ENCODE measurements at places on chromosomes 11 and 22.

- peak; percentile 23 for DNase-seq
Observed at GRCh38 chr22:23565915-23566704, 14.0 kb downstream of the IGLL1 start.

DNA sequence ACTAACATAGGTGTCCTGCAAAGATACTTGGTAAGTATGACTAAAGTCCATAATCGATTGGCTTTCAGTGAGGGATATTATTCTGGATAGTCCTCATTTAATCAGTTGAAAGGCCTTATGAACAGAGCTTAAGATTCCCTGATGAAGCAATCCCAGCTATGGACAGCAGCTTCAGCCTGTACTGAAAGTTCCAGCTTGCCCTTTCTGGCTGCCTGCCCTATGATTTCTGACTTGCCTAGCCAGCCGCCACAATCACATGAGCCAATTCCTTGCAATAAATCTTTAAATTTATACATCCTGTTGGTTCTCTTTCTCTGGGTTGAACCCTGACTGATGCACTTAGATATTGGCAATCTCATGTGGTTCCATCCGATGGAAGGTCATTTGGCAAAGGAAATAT lies 759.0 kb upstream of the API5 start:
- peak; percentile 5 for DNase-seq

- DNase-seq, result no peak
Observed at GRCh38 chr22:40685406-40685805, 6.1 kb downstream of the MCHR1 start.

DNA sequence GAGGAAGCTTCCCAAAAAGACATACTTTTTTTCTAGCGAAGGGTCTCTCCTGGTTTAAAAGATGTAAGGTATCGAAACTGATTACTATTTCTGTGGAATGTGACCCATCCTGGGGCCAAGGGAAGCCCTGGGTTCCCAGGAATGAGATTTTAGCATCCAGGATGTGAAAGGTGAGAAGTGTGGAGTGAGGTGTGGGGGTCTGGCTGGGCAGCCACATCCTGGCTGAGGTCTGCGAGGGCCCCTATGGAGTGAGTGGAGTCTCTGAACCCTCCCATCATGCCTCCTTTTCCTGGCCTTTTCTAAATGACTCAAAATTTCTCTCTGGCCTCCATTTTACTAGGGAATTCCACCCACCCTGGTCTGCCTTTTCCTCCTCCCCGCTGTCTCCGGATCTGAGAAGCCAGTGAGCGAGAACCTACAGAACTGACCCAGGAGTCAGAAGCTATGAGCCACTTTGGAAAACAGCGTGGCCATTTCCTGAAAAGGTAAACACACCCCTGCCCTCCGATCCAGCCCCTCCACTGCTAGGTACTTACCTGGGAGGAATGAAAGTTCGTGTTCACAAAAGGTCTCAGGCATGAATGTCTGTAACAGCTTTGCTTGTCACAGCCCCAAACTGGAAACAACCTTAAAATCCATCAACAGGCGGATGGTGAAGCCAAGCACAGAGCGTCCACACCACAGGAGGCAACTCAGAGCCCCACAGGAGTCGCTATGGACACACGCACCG lies 27.7 kb upstream of the SHANK2 start:
- no peak for DNase-seq

GRCh38 chr11:93295921-93296575 lies 34.5 kb upstream of the DEUP1 start:
- DNase-seq, result no peak

DNA sequence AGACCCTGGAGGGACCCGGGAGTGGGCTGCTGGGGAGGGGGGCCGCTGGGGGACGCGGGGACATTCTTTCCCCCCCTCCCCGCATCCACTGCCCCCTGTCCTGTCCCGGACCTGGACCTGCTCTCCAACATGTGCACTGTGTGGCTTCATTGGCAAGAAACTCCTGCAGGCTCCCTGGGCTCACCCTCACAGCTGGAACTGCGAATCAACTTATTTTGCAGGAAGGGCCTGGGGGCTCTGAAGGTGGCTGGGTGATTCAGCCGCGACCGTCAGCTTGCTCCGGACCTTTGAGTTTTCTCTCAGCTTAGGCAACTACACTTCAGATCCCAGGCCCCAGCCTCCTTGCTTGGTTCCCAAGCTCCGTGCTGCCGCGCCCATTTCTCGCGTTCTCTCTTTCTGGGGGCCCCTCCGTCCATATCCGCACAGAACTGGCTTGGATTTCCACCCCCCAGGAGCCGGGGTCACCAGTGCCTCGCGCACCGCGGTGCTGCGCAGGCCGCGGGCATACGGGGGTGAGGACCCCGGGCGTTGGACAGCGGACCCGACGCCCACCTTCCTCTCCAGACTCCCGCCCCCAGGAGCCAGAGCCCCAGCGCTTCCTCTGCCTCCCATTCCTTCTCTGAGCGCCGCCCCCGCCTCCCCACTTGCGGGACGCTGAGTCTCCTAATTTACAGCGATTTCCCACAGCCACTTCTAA lies 471 bp upstream of the AHNAK start:
- peak; percentile 57 for DNase-seq

DNA sequence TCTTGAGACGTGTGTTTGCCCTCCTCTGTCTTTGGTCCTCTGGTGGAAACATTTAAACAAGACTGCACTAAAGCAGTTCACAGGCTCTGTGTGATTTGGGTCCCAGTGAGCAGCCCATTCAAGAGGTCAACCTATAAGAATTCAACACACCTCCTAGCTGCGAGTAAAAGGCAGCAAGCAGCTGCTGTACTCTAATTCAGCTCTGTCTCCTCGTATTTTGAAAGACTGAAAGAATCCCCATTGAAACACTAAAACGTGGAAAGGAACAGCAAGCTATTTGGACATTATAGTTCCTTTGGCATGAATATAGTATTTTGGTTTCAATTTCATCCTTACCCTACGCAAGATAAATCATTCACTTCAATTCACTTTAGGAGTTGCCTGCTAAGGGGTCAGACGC lies 1046.7 kb downstream of the DLG2 start:
- DNase-seq, result no peak

DNA sequence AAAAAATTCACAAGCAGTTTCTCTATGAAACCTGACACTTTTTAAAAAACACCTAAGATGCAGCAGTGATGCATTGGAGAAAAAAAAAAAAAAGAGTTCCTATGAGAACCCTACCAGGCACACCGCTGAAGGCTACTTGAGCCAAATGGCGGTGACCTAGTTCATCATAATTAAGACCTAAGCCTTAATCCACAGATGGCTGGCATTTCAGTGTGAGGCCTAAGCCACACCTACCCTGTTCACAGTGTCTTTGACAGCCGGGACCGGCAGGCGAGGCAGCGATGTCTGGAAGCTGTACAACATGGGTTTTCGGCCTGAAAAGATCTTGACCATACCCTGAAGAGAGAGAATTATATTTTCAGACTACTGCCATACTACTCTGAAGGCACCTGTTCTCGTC lies 38.0 kb downstream of the CPT1A start:
- DNase-seq, result no peak

- peak; percentile 33 for DNase-seq
Observed at GRCh38 chr11:11229647-11230046, 123.4 kb downstream of the CSNK2A3 start.

GRCh38 chr11:73598719-73599379 lies 937 bp upstream of the FAM168A start:
- DNase-seq, result no peak

- DNase-seq, result no peak
Observed at GRCh38 chr22:50678218-50678650, 5.6 kb downstream of the SHANK3 start.

GRCh38 chr11:104529906-104530305 lies 366.0 kb upstream of the PDGFD start:
- DNase-seq, result no peak

DNA sequence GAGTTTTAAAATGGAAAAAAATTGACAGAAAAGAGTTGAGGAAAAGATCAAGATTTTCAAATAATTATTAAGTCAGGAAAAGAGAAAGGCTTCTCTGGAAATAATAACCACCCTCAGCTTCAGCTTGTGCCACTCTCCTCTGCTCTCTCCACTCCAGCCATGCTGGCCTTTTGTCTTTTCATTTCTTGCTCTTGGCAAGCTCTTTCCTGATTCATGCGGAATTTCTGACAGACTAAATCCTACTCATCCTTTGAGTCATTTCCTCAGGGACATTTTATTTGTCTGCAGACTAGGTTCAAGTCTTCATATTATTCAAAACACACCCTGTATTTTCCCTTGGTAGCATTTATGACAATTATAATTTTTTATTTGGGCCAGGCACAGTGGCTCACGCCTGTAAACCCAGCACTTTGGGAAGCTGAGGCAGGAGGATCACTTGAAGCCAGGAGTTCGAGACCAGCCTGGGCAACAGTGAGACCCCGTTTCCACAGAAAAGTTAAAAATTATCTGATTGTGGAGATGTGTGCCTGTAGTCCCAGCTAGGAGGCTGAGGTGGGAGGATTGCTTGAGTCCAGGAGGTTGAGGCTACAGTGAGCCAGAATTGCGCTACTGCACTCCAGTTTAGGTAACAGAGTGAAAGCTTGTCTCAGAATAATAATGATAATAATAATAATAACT lies 7.8 kb upstream of the P4HA3 start:
- DNase-seq, result peak; percentile 76

GRCh38 chr22:23089633-23090456 lies 19.5 kb downstream of the GNAZ start:
- DNase-seq, result no peak

- DNase-seq, result no peak
Observed at GRCh38 chr11:95346265-95346664, 115.3 kb upstream of the SESN3 start.

DNA sequence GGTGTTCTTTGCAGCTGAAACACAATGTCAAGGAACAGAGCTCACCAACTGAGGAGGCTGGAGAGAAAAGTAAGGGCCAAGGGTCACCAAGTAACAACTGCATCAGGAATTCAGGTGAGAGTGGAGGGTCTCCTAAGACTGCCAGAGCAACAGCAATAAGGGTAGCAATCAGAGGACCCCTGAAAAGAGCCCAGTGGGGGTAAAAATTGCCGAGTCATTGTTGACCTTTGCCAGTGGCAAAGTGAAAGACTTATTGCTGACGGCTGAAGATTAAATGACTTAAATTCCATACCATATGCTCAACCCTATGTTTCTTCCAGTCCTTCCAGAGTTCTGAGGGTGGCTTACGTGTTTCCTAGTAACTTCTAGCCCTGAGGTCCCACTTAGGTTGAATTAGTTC lies 51.9 kb upstream of the ARHGAP42 start:
- DNase-seq, result no peak

DNA sequence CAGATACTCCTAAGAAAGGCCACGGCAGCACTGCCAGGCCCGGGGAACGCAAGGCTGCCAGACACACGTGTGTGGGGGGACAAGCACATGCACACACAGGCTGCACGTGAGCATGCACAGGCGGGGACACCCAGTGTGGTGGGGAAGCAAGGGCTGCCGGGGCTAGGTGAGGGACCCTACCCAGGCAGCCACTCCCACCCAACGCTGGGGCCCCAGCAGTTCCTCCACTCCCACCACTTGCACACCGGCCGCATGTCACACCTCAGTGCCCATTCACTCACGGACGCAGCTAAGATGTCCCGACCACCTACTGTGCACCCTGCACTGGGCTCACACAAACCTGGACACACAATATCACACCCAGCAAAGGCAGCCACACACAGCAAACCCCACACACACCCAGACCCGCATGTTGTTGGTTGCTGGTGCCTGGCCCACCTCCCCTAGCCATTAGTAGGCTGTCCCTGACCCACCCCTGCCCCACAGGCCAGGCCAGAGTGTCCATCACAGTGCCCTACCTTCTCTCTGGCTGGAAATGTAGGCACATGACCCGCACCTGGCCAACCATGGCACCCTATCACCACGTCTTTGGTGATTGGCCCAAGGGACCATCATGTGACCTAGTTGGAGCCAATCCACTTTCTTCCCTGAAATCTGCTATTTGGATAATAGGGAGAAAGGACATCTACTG lies 8.8 kb downstream of the SSTR3 start:
- DNase-seq, result no peak

GRCh38 chr11:35750981-35751663 lies 88.5 kb downstream of the TRIM44 start:
- DNase-seq, result no peak

DNA sequence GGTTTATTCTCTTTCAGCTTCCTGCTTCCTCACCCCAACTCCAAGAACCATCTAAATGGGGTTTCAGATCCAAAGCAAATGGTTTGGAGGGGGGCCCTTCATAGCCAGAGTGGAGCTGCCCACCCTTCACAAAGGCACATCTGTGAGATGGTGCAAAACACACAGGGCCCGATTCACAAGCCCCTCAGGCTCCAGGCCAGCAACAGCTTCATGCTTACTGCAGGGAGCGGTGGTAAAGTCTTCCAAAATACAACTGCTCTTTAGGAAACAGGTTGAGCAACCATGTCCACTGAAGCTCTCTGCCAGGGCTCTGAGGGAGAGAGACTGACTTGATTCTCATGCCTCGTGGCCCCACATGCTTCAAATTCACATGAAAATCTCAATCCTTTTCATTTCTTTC lies 213.0 kb upstream of the NARS2 start:
- no peak for DNase-seq
